ENCODE measurements at places on chromosomes 16 and 17. TPM values are rescaled to one million over a fixed set of nuclear protein-coding genes. Genes with fewer than 3 reads are reported as not detected.

Gene RASL10B
- total RNA-seq: 5.2 TPM

Gene CACNG1
- total RNA-seq: not detected

Gene CDH3
- 2.3 TPM for total RNA-seq

Gene KCNH4
- total RNA-seq: not detected

Gene C16orf92
- total RNA-seq: not detected

Gene SCN4A
- 3.5 TPM for total RNA-seq

Gene DYNLRB2
- total RNA-seq: 6.4 TPM

Gene FOXC2
- total RNA-seq: 1.9 TPM

Gene SPATA22
- 0.67 TPM for total RNA-seq

Gene CCL15
- total RNA-seq: not detected

Gene DBNDD1
- 12.8 TPM for total RNA-seq

Gene CFAP97D1
- total RNA-seq: not detected

Gene AIPL1
- total RNA-seq: not detected

Gene GSG1L
- total RNA-seq: not detected

Gene TMEM170A
- 41.9 TPM for total RNA-seq

Gene CHAD
- not detected for total RNA-seq

Gene ZACN
- total RNA-seq: 2.2 TPM

Gene FBXL16
- 7.5 TPM for total RNA-seq

Gene SPIRE2
- 10.9 TPM for total RNA-seq

Gene C17orf50
- not detected for total RNA-seq

Gene OTOP2
- not detected for total RNA-seq

Gene ESRP2
- 42.9 TPM for total RNA-seq

Gene SLC12A3
- not detected for total RNA-seq

Gene SLC5A11
- total RNA-seq: not detected

Gene ZPBP2
- total RNA-seq: not detected

Gene ZNF205
- 19.9 TPM for total RNA-seq

Gene RILP
- 112 TPM for total RNA-seq

Gene SLC5A2
- total RNA-seq: 0.33 TPM

Gene TPSAB1
- total RNA-seq: 5.7 TPM

Gene MYOCD
- 0.29 TPM for total RNA-seq
